Activated T-helper 1 cell treated with anti-CD3 and anti-CD28 coated beads, Interleukin-2, amount 50 U/mL, for 16 hours (primary cell): ENCODE measurements at places on chromosomes 3 and 15.

GRCh38 chr3:186255703-186256331, 106.2 kb downstream of the DGKG start:
- DNase-seq = no peak

- DNase-seq = no peak
These were observed 245.0 kb downstream of the NTRK3 start for GRCh38 chr15:88011533-88011932.

GRCh38 chr3:187746442-187747281, 1.4 kb upstream of the BCL6 start:
- DNase-seq = no peak

DNA sequence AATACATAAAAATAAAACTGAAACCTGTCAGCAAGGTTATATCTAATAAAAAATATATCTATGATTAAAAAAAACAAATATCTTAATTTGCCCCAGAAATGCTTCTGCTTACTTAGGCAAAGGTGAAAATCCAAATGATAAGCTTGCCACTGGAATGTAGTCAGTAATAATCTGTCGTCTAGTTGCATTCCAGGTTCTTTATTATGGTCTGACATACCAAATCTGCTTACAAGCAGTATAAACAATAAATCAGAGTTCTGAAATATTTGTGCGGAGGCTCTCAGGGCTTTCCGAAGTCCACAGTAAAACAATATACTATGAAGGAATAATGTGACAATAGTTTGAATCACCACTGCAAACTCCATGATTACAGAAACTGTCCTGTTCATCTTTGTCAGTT, 1133.5 kb downstream of the ROBO1 start:
- DNase-seq = no peak

DNA sequence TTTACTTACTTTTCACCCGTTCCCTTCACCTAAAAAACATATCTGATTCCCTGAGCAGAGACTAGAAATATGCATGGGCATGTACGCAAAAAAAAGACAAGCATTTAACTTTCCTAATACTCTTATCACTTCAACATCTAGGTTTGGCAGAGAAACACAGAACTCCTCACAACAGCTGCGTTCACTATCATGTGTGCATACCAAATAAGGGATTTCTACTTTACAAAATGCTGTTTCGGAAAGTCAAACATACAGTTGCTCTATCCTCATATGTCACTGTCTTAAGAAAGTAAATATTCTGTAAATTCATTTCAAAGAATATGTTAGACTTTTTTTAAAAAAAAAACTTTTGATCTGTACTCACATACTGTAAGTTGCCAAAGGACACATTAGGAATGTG, 65.1 kb upstream of the CBLB start:
- DNase-seq = no peak

DNA sequence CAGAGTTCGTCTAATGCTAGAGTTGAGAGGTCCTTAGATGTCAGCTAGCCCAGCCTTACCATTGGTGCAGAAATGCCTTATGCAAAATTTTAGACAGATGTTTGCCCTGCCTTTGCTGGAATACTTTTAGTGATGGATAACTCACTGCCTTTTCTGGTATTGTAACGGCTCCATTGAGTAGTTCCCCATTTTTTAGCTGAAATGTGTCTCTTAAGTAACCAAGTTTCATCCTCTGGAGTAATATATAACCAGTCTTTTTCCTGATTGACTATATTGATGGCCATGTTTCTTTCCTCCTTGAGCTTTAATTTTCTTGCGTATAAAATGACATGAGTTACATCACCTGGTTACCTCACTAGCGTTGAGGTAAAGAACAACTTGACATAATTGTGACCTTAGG, 45.0 kb downstream of the SNRK start:
- DNase-seq = no peak

GRCh38 chr3:127847236-127847720, 25.0 kb upstream of the MGLL start:
- DNase-seq = no peak

DNA sequence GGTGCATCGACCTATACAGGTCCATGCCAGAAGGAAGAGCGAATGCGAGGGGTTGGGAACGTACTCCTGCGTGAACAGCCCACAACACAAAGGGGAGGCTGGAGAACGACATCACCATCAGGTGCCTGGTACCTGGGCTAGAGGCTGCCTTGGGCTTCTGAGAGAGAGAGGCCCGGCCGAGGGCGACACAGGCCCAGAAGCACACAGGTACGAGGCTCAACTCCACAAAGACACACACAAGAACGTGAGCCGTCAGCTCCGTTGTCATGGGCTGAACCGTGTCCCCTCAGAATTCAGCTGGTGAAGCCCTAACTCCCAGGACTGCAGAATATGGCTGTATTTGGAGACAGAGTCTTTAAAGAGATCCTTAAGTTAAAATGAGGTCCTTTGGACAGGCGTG, 134.3 kb downstream of the ATP10A start:
- DNase-seq = no peak

- no peak for DNase-seq
These were observed 161.2 kb downstream of the MEGF11 start for GRCh38 chr15:66092053-66093016.

GRCh38 chr3:134282659-134283047, 32.0 kb upstream of the RYK start:
- DNase-seq = no peak

DNA sequence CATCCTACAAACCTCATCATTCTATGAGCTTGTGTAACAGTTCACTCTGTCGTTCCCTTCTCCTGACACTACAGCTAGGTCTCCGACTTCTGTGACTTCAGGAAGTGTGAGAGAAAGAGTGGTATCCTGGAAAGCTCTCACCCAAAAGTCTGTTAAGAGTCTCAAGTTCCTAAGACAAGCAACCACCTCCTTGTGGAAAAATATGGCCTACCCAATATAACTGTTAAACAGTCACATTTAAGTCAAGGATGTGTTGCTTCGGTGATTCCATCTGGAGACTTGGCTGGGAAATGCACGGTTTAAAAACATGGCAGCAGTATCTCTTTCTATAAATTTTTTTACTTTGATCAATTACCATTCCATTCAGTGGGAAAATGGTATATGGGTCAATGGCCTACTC, 13.8 kb downstream of the FEZF2 start:
- no peak for DNase-seq

DNA sequence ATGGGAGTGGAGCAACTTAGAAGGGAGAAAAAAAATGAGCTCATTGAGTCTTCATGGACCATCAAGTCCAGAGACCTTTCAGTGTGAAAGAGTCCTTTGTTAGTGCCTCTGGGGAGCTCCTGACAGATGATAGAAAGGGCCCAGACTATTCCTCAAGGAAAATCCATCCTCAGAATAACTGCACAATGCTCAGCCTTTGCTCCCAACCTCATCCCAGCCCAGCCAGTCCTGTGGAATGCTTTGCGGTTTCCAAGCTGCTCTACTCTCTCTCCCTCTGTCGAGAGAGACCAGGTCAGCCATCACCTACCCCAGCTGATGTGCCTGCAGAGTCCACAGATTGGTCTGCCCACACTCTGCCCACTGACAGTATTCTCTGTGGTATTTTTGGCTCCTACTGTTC, 406.2 kb downstream of the MFSD1 start:
- DNase-seq = no peak

DNA sequence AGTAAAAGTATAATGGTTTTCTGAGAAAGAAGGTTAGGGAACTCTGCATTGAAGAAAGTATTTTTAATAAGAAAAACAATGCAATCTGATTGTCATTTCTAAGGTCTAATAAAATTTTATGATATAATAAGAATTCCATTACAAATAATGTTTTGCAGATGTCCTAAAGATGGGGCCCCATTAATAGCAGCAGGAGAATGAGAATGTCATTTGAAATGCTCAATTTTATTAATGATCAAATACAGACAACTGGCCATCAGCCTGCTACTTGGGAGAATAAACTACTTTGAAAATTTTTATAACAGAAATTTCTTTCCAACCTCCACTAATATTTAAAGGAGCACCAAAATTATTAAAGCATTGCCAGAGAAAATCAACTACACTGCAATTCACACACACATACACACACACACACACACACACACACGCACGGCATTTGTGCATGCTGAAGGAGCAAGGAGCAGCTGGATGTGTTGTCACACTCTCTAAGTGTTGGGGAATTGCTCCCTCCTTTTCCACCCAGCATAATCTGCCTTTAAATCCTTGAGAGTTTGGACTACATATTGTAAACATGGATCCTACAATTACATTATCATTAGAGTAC, 109.5 kb downstream of the THRB start:
- no peak for DNase-seq

- no peak for DNase-seq
These were observed 989.0 kb downstream of the TBL1XR1 start for GRCh38 chr3:176208283-176208682.

- DNase-seq = no peak
These were observed 32.4 kb upstream of the GAP43 start for GRCh38 chr3:115590873-115591272.

DNA sequence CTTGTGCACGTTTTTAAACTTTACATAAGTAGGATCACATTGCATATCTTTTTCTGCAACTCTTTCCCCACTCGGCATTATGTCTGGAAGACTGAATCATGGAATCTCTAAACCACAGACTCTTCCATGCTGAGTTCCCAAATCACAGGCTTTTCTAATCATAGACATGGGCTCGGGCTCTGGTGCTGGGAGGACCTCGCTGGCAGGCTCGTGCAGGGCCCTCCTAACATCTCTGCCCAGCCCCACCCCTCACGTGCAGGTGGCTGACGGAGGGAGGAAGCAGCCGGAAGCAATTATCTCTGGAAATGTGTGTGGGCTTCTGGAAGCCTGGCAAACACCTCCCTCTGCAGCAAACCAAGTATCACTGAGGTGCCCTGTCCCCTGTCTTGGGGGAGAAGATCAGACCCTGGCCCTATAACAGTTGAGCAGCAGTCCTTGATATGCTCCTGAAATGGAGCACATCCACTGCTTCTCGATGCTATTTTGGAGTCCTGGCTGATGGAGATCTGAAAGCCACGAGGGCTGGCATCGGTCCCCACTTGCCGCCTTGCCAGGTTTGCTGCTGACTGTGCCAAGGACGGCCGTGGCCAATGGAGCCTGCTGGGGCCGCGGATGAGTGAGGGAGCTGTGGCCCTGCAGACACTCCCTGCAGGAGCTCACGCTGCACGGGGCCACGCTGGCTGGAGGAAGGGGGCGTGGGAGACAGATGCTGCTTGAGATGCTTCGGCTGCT, 4.4 kb upstream of the IQSEC1 start:
- no peak for DNase-seq
